ENCODE measurements at places on chromosomes 11 and 22. TPM values are rescaled to one million over a fixed set of nuclear protein-coding genes. Genes with fewer than 3 reads are reported as not detected.

The C11orf42 gene
- not detected for total RNA-seq

The ZW10 gene
- 19.9 TPM for total RNA-seq

The MYEOV gene
- 2.9 TPM for total RNA-seq

The CCDC81 gene
- 7.7 TPM for total RNA-seq

The ISX gene
- not detected for total RNA-seq

The HEPACAM gene
- not detected for total RNA-seq

The OR5P2 gene
- total RNA-seq = not detected

The MAPK8IP2 gene
- under 0.01 TPM for total RNA-seq

The GRAMD1B gene
- total RNA-seq = 10.1 TPM

The MOB2 gene
- 15.5 TPM for total RNA-seq

The ACR gene
- total RNA-seq = not detected

The SPI1 gene
- not detected for total RNA-seq

The FXYD6 gene
- total RNA-seq = not detected

The MISFA gene
- total RNA-seq = not detected

The AIFM3 gene
- 0.59 TPM for total RNA-seq

The APOBEC3C gene
- total RNA-seq = 7.7 TPM

The CRY2 gene
- 15.6 TPM for total RNA-seq

The SCN2B gene
- total RNA-seq = not detected

The NPTXR gene
- total RNA-seq = 38.4 TPM

The SPATA19 gene
- total RNA-seq = not detected

The KDM4E gene
- total RNA-seq = not detected

The DCHS1 gene
- 10.4 TPM for total RNA-seq

The TTC36 gene
- 0.59 TPM for total RNA-seq

The ADORA2A gene
- total RNA-seq = 1.8 TPM

The GAS2 gene
- 1.5 TPM for total RNA-seq

The SERPINH1 gene
- 2,762 TPM for total RNA-seq

The OR52A1 gene
- not detected for total RNA-seq

The TREH gene
- not detected for total RNA-seq

The NUP160 gene
- total RNA-seq = 39.8 TPM
